Stimulated activated CD4-positive, alpha-beta T cell treated with anti-CD3 and anti-CD28 coated beads, TNF-alpha, amount 100 ng/mL, for 4 hours (primary cell): ENCODE measurements at places on chromosomes 1 and 21.

- DNase-seq = no peak
These were observed 35.9 kb upstream of the NFASC start for GRCh38 chr1:204834752-204835151.

DNA sequence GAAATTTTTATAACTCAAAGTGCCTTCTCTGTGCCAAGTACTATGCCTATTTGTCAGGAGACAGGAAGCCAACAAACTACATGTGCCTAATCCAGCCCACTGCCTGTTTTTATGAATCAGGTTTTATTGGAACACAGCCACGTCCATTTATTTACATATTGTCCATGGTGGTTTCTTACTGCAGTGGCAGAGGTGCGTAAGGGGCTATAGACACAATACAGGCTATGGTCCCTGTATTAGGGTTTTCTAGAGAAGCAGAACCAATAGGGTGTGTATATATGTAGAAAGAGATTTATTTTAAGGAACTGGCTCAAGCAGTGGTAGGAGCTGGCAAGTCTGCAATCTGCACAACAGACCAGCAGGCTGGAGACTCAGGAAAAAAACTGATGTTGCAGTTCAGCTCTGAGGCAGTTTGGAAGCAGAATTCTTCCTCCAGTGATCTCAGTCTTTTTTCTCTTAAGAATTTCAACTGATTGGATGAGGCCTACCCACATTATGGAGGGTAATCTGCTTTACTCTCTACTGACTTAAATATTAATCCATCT is 15.4 kb downstream of the PPIE start:
- no peak for DNase-seq

DNA sequence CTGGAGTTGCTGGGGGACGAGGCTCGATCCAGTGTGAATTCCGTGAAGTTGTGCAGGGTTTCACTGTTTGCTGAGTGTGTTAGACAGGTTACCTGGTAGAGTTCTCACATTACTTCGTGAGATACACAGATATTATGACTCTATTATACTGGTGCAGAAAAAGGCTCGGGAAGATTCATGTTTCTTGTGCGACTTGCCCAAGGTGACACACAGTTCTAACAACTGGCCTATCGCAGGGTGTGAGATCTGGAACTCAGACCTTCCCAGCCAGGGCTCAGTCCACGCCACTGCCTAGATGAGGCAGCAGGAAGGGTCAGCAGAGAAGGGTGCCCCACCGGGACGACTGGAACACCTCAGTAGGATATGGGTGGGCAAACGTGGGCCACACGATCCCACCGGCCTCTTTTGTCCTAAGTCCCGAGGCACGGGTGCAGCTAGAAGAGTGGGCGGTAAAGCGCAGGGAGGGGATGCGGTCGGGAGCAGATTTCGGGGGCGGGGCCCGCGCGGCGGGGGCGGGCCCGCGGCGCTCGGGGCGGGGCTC is 296 bp upstream of the RNPEP start:
- peak; percentile 60 for DNase-seq

DNA sequence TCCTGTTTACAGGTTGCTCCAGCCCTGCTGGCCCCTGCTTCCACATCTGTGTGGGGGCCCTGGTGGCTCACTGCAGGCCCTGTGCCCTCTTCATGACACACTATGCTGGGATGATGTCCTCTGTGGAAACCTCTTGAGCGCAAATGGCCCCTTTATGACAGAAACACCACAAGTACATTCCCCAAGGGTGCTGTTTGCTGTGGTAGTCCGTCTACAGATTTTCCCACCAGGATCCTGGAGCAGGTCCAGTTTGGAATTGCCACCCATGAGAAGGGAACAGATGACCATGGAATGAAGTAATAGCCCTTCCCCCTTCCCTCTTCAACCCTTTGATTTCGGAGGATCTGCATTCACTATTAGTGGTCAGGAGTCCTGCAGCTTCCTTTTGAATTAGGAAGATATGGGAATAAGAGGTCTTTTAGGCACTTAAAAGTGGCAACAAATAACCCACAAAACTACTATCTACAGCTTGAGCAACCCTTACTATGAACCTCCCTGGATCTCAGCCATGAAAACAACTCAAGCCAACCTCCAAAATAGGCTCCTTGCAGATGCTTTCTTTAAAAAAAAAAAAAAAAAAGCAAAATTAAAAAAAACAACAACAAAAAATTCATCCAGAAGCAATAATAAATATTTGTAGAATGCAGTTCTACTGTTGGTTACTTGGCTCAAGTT is 121.9 kb upstream of the TSPAN2 start:
- no peak for DNase-seq

DNA sequence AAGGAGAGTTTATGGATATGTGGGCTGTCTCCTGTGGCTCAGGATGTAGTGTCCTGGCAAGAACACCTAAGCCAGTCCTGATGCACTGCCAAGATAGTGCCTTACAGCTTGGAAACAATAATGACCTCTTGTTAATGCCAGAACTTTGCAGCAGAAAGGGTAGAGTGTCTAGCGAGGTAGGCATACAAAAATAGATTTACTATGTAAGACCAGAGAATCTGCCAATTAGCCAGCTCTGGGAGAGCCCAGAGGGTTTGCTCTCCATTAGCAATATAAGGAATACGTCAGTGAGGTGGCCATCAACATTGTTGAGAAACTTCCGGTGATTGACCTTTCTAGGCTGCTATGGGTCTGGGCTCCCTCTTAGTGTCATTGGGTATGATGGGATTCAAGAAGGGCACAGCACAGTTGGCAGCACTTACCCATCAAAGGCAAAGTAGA is 178.5 kb upstream of the GALNT2 start:
- DNase-seq = no peak

DNA sequence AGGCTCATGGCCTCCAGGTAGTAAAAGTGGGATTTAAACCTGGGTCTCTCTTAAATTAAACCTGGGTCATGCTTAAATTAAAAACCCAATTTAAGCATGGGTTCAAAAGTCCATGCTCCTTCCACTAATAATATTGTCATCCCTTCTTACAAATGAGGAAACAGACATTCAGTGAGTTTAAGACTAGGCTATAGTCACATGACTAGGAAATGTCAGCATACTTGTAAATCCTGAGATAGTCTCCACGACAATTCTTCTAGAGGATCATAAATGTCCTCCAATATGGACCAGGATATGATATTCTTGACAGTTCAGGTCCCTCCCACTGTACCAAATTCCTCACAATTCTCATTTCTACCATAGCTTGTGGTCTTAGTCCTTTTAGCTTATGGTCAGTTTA is 10.5 kb upstream of the IGFN1 start:
- DNase-seq = no peak

DNA sequence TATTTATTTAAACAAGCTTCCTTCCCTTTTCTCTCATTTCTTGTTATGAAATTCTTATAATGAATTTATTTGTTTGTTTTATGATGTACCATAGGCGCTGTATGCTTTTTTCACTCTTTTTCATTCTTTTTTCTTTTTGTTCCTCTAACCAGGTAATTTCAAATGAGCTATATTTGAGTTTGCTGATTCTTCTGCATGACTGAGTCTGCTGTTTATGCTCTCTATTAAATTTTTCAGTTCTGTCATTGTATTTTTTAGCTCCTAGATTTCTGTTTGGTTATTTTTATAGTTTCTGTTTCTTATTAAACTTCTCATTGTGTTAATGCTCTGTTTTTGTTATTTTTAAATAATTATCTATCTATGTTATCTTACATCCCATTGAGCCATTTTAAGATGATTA is 232.4 kb downstream of the LHX8 start:
- DNase-seq = no peak

DNA sequence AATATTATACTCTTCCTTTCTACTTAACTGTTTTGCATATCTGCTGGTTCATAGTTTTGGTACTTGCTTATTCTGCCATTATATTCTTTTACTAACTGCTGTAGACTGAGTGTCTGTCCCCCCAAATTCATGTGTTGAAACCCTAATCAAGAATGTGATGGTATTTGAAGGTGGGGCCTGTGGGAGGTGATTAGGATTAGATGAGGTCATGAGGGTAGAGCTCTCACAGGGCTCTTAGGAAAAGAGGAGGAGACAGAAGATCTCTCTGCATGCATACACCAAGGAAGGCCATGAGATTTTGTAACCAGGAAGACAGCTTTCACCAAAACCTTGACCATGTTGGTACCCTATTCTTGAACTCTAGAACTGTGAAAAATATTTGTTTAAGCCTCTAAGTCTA is 354.1 kb upstream of the B3GALT2 start:
- no peak for DNase-seq

GRCh38 chr1:230853731-230854130 is 14.6 kb downstream of the C1orf198 start:
- DNase-seq = no peak

DNA sequence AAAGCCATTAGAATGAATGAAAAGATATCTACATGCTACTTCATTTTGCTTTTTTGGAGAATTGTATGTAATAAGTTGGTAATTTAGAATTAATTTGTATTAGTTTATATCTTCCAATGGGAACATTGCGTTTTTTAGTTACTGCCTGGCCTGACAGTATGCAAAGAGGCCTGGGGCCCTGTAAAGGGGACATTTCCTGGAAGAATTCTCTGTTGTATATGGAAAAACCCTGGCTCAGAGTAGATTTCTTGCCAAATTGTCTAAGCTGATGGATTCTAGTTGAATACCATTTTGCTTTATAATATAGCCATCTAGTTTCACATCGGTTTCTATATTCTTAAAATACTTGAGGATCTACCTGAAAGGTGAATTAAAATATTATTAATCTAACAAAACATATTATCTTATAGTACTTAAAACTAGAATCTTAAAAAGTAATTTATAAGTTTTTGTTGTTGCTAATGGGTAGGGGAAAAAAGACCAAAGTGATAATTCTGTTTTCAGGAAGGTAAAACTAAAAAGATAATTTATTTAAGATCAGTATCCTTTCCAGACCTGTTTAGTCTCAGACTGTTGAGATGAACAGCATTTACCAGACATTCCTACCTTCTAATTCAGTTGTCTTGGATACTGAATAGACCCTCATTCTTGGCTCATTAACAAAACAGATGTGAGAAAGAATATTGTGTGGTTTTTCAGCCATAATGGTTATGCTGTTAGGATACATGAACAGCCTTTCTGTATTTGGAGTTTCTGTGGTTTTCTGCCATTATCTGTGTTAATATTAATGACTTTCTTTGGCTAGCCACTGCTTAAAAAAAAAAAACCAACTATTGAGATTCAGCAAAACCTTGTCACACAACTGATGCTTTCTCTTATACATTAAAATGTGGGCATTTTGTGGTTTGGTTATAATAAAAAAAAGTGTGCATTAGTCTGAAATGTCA is 4.8 kb downstream of the AGO3 start:
- no peak for DNase-seq

GRCh38 chr1:103266036-103266435 is 157.7 kb upstream of the COL11A1 start:
- DNase-seq = no peak

DNA sequence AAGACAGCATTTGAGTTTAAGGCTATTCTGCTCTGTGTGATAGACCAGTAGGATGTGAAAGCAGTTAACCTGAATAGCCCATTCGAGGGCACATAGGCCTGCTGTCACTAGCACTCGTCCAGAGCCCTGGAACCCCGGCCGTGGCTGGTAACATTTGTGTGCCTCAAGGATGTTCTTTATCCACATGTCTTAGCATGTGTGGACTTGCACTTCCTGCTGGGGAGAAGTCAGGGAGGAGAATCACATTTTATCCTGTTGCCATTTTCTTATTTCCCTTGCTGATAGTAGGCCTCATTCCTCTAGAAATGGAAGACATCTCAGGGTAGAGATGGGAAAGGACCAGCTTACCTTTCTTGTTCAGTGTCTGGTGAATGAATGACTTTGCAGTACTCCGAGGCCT is 54.7 kb downstream of the VPS13D start:
- no peak for DNase-seq
